ENCODE measurements at places on chromosomes 12 and 14. TPM values are rescaled to one million over a fixed set of nuclear protein-coding genes. Genes with fewer than 3 reads are reported as not detected.

DNA sequence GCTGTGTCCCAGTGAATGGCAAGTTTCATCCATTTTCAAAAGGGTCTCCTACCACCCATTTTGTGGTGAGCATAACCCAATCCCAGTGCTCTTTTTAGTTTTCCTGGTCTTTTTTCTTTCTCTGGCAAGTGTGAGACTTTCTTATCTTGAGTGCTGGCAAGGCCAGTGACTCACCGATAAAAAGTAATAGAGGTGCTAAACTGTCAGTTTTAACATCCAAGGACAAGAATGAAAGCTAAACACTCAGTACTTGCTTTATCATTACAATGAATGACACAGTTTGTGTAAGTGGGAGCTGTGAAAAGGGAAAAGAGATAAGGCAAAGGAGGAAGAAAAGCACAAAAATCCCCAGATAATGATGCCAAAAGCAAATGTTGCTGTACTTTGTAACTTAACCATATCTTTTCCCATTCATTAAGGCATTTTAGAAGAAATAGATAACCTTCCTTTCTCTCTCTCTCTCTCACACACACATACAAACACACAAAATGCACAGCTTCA lies 4.9 kb upstream of the LRIG3 start:
- peak; percentile 38 for DNase-seq
- H3K27me3 ChIP-seq = no peaks in the 10 kb centered on the region
- H3K27ac ChIP-seq = peak overlapping the region; percentile 79
- no peak overlapping the region for H3K4me3 ChIP-seq
- H3K36me3 ChIP-seq = no peaks in the 10 kb centered on the region

DNA sequence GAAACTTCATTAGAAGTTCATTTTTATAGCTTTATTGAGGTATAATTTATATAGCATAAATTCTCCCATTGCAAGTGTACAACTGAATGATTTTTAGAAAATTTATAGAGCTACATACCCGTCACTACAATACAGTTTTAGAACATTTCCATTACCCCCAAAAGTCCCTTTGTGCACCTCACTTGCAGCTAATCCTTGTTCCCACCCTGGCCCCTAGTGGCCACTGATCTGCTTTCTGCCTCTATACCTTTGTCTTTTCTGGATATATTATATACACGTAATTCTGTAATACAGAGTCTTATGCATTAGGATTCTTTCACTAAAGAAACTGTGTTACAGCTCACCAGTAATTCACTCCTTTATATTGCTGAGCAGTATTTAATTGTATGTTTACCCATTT lies 145.1 kb upstream of the DIO2 start:
- no peak overlapping the region for H3K27ac ChIP-seq
- peak; percentile 2 for DNase-seq
- no peaks in the 10 kb centered on the region for H3K4me1 ChIP-seq

DNA sequence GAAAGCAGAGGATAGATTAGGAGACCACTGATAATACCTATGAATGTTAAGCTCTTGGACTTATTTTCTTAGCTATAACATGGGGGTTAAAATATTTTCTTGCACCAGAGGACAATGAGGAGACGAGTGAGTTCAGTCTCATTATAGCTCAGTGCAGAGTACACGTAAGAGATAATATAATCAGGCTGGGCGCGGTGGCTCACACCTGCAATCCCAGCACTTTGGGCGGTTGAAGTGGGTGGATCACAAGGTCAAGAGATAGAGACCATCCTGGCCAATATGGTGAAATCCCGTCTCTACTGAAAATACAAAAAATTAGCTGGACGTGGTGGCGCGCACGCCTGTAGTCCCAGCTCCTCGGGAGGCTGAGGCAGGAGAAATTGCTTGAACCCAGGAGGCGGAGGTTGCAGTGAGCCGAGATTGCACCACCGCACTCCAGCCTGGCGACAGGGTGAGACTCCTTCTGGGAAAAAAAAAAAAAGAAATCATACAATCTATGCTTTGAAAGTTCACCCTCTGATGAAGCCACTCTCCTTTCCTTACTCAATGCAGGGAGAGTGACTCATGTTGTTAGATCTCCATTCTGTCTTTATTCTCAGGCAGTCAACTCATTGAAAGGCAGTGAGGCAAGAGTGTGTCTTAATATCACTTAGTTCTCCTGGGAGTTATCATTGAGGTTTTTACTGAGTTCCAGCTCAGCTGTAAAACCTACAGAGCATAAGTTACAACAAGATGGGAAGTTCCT lies 134.2 kb downstream of the SYNE2 start:
- no peaks in the 10 kb centered on the region for H3K4me1 ChIP-seq
- peak; percentile 8 for DNase-seq
- peaks cover 8% of the 10 kb centered on the region for H3K36me3 ChIP-seq
- no peak overlapping the region for H3K27ac ChIP-seq

DNA sequence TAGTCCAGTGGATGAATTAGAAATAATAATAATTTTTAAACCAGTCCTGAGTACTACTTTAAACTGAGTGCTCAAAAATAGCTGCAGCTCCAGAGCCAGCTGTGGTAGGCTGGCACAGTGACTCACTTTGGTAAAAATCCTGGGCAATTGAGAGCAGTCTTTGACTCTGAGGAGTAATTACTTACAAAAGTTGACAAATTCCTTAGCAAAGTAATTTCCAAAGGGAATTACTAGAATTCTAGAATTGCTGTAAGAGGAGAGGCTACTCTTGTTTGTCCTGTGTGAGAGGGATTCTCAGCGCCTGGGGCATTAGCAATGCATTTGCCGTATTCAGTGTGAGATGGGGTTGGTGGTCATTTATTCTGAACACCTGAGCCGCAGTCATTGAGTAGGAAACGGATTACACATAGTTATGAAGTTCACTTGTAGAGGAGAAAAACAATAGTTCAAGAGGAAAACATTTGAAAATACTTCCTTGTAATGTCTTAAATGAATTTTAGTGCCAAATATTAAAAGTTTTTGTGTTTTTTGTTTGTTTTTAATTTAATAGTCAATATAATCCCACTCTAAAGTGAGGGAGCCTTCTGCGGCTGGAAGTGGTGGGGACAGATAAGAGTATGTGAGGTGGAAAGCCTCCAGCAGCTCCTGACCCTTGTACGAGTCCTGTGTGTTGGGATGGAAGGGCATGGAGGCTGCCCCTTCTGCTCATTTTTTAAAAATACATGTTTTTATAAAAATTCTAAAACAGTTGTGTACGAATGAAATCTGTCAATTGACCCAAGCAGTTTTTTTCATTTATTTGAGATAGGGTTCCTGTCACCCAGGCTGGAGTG lies 41.9 kb downstream of the EID3 start:
- H3K27me3 ChIP-seq = no peaks in the 10 kb centered on the region
- no peaks in the 10 kb centered on the region for H3K4me1 ChIP-seq
- no peak for DNase-seq
- no peak overlapping the region for H3K27ac ChIP-seq

DNA sequence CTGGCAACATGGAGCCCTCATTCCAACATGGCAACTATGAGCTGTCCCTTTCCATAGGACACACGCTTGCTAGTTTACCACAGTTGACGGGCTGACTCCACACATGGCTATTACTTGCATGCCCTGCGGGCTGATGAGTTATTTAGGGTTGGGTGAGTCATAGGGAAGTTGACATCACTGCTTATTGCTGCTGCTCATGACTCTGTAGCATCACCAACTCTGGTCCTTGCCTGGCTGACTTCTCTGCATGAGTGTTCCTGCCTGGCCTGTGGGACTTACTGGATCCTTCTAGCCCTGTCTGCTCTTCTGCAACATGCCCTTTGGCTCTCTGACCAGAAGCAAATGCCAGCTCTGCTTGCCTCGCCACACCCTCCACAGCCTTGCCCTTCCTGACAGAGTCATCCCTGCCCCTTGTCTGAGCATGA lies 199.5 kb downstream of the ANO6 start:
- peaks cover 53% of the 10 kb centered on the region for H3K36me3 ChIP-seq
- no peak overlapping the region for H3K27ac ChIP-seq
- no peaks in the 10 kb centered on the region for H3K27me3 ChIP-seq

DNA sequence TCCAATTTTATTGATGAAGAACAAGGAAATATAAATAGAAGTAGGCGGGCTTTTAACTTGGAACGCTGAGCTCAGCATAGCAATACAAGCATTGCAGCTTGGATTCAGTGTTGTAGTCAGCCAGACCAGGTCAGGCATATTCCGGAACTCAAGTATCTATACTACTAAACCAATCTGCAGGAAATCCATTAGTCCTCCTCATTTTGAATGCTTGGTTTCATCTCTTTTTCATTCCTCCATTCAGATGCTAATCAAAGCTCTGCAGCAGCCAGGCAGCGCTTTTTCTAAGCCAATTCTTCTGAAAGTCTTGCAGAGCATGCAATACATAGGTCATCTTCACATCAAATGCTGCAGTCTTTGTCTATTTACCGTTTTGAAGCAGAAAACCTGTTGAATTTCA lies 49.0 kb downstream of the KIF21A start:
- no peaks in the 10 kb centered on the region for H3K36me3 ChIP-seq
- H3K27ac ChIP-seq = no peak overlapping the region

GRCh38 chr12:117606945-117607344 lies 245.5 kb upstream of the NOS1 start:
- H3K27me3 ChIP-seq = no peaks in the 10 kb centered on the region
- no peak for DNase-seq
- no peak overlapping the region for H3K4me3 ChIP-seq

LHX5 gene
- not detected for total RNA-seq

NEUROD4 gene
- total RNA-seq = under 0.01 TPM
